ENCODE measurements at places on chromosomes 6 and 20. TPM values are rescaled to one million over a fixed set of nuclear protein-coding genes. Genes with fewer than 3 reads are reported as not detected.

The SLC17A1 gene
- total RNA-seq, result not detected

DNA sequence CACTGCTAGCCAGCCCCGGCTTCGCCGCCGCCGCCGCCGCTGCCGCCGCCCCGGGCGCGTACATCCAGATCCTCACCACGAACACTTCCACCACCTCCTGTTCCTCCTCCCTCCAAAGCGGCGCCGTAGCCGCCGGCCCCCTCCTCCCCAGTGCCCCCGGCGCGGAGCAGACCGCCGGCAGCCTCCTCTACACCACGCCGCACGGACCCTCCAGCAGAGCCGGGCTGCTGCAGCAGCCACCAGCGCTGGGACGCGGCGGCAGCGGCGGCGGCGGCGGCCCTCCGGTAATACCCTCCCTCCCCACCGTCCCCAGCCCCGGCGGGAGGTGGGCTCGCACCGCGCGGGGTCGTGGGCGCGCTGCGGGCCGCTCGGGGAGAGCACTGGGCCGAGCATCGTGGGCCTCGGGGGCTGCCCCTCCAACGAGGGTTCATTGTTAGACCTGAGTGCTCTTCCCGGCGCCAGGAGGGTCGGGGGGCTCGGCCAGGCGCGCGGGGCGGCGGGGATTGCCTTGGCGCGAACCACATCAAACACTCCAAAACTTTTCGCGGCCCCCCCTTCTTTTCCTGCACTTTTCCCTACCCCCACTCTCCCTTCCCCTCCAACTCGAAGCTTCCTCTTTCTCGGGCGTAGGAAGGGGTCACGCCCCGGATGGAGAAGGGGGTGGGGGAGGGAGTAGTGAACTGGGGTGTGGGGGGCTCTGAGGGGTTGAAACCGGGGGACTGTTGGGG lies 827 bp downstream of the E2F3 start:
- DNase-seq, result peak; percentile 34

GRCh38 chr6:125173341-125174095 lies 19.9 kb downstream of the TPD52L1 start:
- DNase-seq, result no peak

DNA sequence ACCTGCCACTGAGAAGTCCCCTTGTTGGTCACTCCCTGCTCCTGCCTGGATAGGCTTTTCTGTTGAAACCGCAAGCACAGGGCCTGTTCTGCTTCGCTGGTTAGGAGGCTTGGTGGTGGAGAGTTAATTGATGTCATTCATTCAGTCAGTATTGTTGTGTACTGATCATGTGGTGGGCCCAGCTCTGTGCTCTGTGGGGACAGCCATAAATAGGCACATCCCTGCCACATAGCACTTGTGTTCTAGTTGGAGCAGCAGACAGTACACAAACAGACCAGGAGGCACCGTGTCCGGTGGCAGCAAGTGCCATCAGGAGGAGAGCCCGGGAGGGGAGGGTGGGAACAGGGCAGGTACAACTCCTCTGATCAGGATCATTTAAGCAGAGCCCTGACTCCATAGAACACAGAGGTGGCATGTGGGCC lies 155.2 kb upstream of the INSM1 start:
- no peak for DNase-seq

The PARD6B gene
- total RNA-seq, result 13.2 TPM

The HLA-DMB gene
- 23.6 TPM for total RNA-seq

The MICA gene
- 9.1 TPM for total RNA-seq

The PPP1R3G gene
- 3.0 TPM for total RNA-seq

- no peak for DNase-seq
Measured at GRCh38 chr6:69984506-69984905, 118.2 kb downstream of the COL19A1 start.

GRCh38 chr6:156988276-156989158 lies 211.3 kb downstream of the ARID1B start:
- DNase-seq, result no peak

DNA sequence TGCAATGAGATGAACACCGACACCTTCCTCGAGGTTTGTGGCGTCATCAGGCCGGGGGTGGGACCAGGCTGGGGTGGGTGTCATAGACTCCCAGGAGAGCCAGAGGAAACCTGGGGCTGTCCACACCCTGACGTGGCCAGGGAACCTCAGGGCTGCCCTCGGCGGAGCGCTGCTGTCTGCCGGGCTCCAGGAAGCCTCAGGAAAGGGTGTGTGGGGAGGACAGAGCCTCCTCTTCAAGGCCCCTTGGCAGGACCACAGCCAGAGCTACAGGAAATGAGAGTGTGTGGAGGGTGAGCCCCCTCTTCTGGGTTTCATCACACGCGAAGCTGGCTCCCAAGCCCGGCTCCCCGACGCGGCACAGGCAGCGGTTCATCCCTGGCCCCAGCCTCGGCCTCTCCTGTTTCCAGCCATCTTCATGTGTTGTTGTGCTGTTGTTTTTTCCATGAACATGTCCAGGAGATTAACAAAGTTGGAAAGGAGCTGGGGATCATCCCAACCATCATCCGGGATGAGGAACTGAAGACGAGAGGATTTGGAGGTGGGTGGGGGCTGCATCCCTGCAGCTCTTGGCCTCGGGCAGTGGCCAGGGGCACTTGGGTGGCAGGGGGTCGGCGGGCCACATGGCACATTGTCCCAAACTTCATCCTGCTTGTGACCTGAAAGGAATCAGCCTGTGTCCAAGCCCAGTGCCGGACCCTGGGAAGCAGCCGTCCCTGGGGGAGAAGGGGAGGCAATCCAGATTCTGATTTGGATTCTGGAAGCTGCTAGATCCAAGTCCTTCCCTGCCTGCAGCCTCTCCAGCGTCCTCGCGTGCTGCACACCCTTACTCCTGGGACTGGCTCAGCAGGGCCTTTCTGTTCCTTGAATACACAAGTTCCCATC lies 6.4 kb downstream of the NPEPL1 start:
- peak; percentile 26 for DNase-seq

DNA sequence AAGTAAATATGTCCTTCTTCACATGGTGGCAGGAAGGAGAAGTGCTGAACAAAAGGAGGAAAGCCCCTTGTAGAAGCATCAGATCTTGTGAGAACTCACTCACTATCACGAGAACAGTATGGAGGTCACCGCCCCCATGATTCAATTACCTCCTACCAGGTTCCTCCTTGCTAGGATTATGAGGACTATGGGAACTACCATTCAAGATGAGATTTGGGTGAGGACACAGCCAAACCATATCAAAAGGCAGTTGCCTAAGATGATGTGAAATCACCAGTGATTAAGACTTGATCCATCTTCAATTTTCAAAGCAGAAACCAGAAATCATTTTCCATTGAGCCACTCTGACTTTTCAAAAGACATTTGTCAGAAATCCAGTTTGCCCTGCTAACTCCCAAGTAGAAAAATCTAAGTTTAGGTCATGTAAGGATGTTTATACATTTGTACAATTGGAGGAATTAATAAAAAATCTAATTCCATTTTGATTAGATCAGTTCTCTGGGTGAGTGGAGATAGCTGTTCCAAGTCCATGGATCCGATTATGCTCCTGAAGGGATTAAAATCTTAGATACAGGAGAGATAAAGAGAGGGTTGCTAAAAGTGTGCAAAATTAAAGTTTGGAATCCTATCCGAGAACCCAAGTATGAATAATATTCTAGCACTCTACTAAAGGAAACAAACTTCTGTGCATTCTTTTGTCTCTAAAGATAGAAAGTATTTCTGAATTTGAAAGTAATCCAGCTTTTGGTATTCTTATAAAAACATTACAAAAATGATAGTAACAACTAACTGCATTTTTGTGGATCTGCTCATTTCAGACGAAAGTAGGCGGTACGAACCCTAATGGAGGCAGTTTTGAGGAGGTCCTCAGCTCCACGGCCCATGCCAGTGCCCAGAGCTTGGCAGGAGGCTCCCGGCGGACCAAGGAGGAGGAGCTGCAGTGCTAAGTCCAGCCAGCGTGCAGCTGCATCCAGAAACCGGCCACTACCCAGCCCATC lies 39.5 kb downstream of the HDDC2 start:
- no peak for DNase-seq

The DEFB132 gene
- total RNA-seq, result not detected

The SLC22A7 gene
- total RNA-seq, result not detected

- DNase-seq, result no peak
Measured at GRCh38 chr6:30880698-30881252, 3.5 kb upstream of the DDR1 start.

The SLC44A4 gene
- 6.2 TPM for total RNA-seq

GRCh38 chr6:137998461-137999019 lies 108.7 kb downstream of the PERP start:
- no peak for DNase-seq

DNA sequence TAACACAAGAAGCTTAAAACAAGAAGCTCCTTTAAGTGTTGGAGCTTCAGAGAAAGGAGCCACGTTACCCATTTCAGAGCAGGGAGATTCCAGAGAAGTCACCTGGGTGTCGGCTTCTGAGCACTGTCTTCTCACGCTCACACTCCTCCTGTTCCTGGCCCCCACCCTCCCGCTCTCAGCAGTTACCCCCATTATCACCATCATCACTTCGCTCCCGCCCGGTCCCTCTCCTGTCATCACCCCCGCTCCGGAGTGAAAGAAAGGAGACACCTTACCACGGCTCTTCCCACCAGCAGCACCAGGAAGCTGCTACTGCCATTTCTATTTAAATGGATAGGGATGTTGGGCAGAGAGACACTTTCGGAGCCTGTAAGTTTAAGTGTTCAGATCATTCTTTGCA lies 123.9 kb downstream of the GMPR start:
- no peak for DNase-seq
